LNCaP clone FGC (cell line): ENCODE measurements at places on chromosomes 7 and 10.

GRCh38 chr7:68807666-68808065, 790.6 kb upstream of the AUTS2 start:
- no peak for DNase-seq

- DNase-seq: no peak
Measured at GRCh38 chr7:138781004-138781403, 16.8 kb upstream of the TMEM213 start.

- no peak for DNase-seq
Measured at GRCh38 chr10:130933008-130933390, 378.5 kb downstream of the TCERG1L start.

DNA sequence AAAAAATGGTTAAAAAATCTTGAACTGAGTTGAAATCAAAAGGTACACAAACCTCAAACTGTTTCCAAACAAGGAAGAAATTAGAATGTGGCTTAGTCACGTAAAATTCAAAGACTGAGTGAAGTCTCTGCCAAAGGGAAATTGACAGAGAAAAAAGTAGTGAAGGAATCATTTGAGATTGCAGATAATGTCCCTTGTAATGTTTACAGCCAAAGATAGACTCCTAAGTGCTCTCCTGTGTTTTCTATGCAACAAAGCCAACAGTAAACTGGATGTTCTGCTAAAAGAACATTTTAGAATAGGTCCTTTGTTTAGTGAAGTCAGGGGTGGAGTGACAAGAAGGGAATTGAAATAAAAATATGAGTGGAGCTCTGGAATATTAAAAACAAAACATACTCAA, 117.9 kb downstream of the ITGA8 start:
- DNase-seq: peak; percentile 78

- no peak for DNase-seq
Measured at GRCh38 chr7:128104108-128104742, 73.0 kb upstream of the LRRC4 start.

- no peak for DNase-seq
Measured at GRCh38 chr7:6442114-6442513, 5.6 kb downstream of the DAGLB start.

- DNase-seq: no peak
Measured at GRCh38 chr10:131175891-131176290, 135.6 kb downstream of the TCERG1L start.

DNA sequence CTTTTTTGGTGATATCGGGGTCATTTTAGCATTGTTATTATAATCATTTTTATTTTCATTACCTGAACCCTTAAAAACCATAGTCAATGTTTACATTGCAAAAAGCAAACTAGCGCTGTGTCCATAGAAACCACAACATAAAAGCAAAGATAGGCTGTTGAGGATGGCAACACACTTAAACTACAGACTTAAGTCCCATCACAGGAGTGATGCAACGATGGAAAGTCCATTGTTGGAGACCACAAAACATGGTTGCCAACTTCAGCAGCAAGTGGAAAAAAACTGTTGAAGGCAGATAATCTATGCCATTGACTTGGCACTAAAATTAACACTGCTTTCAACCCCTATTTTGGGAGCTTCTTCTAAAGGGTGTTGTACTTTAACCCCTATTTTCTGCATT, 398.8 kb upstream of the IGFBP3 start:
- DNase-seq: no peak

GRCh38 chr10:62027841-62028501, 126.5 kb downstream of the ARID5B start:
- no peak for DNase-seq

GRCh38 chr7:114047889-114048288, 129.1 kb upstream of the PPP1R3A start:
- no peak for DNase-seq

DNA sequence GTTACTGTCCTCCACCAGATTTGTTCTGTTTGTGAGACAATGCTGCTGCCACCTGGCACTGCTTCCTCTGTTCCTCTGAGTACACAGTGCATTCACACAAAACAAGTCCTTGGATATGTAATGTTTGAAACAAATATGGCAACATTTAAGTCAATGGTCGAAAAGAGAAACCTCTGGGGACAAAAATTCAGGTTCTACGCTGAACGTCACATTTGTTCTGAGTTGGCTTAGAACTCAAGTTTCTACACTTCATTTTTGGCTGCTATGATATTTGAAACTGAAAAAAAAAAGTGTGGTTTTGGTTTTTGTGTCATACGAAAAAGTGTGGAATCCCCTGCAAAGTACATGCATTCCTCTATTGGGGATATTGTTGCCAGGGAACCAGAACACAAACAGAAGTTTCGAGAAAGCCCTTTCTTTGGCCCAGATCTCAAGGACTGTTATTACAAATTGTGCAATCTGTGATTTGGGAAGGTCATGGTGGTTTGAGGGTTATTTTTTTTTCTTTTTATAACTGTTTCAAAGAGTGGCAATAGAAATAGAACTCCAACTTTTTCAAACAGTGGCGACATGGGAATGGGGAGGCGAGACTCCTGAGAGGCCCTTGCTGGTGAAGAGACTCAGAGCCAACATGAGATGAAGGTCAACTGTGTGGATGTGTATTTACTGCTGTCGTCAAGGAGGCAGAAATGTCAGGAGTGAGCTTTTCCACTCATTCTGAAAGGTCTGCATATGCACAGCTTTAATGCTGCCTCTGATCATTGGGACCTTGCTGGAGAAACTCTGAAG, 127.5 kb downstream of the CUBN start:
- no peak for DNase-seq

DNA sequence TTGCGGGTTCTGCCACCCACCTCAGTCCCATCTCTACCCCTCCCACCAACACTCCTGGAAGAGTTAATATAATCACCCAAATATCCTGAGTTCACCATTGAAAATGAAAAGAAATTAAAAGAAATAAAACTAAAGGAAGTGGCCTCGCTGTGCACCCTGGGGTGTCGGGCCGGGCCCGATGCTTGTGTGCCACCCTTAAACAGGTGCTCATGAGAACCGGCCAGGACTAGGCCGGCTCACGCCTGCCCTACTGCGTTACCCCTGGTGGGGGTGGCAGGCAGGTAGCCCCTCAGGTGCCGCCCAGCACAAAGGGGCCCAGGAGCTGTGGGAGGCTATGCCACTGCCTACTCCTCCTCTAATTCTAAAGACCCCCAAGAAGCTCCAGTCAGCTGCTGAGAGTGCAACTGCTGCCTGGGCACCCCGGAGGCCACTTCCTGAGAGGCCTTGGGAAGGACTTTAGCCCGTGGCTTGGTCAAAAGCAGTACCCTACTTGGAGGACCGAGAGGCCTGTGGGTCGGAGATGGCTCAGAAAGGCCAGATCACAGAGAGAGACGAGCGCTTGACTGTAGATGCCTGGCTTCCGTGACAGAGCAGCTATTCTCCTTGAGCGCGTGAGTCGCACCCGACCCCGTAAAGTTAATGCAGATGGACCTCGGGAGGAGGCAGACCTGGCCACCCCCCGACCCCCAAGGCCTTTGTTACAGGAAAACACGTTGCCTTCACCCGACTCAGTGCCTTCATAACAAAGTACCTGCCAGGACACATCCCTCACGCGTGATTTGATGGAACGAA, 51.0 kb upstream of the PPP2R2D start:
- DNase-seq: no peak

- no peak for DNase-seq
Measured at GRCh38 chr10:52459097-52459496, 145.0 kb downstream of the DKK1 start.

- no peak for DNase-seq
Measured at GRCh38 chr7:99639267-99639666, 22.5 kb downstream of the ZSCAN25 start.

GRCh38 chr10:108583877-108584276, 1339.4 kb downstream of the XPNPEP1 start:
- DNase-seq: no peak

GRCh38 chr7:139396323-139396951, 36.7 kb downstream of the LUC7L2 start:
- no peak for DNase-seq
